ENCODE measurements at places on chromosomes 12 and 14. TPM values are rescaled to one million over a fixed set of nuclear protein-coding genes. Genes with fewer than 3 reads are reported as not detected.

INHBC gene
- total RNA-seq: not detected

SMCO3 gene
- not detected for total RNA-seq

DNA sequence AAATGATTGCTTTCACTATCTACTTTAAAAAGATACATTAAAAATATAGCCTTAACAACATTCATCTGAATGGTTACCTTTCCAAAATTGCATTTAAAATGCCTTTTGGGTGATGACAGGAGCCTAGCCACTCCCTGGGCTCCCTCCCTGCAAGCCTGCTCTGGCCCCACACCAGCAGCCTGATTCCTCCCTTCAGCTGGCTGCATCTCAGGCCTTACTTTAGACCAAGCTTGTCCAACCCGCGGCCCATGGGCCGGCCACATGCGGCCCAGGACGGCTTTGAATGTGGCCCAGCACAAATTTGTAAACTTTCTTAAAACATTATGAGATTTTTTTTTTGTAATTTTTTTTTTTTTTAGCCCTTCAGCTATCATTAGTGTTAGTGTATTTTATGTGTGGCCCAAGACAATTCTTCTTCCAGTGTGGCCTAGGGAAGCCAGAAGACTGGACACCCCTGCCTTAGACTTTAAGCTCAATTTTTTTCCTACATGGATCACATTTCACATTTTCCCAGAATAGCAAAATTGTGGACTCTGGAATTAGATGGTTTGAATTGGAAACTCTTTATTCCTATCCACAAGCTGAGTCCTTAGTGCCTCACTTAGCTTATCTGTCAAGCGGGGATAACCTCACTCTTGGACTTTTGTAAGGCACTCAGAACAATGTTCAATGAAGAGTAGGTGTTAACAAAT lies 124.4 kb downstream of the MYRFL start:
- no peak for DNase-seq

DNA sequence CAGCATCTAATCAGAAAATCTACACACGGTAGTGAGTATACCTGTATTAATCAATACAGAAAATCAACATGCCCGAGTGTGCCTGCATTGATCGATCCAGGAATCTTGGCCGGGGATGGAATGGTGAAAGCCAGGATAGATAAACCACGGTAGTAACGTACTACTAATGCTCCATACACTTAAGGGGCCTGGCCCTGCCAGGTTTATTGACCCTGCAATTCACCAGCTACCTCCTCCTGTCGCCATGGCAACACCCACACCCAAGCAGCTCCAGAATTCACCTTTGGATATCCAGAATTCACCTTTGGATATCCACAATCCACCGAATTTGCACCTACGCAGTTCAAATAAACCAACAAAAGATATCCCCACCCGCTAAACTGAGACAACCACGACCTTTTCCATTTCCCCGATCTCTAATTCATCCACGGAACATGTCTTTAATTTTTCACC lies 14.8 kb upstream of the CALM1 start:
- peak; percentile 68 for DNase-seq

DNA sequence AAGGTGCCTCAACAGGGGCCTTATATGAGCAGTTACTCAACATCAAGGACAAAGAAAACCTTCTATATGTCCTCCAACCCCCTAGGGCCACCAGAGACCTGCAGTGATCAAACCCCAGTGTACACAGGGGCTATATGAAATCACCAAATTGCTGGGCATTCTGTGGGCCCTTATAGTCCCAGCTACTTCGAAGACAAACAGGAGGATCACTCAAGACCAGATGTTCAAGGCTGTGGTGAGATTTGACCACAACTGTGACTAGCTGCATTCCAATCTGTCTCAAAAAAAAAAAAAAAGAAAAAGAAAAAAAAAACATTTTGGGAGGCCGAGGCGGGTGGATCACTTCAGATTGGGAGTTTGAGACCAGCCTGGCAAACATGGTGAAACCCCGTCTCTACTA lies 51.0 kb upstream of the PRB2 start:
- DNase-seq: no peak

Measured in breast epithelium (tissue), 4 donors.